Tibial nerve (tissue), 4 donors: ENCODE measurements at places on chromosomes 5 and 9.
A peak's percentile ranks its signal among the peaks of the same experiment; 100 is the strongest.

GRCh38 chr5:154860123-154860522 is 1.7 kb downstream of the CNOT8 start:
- H3K36me3 ChIP-seq, result no peaks in the 10 kb centered on the region
- no peaks in the 10 kb centered on the region for H3K27me3 ChIP-seq
- H3K27ac ChIP-seq, result no peak overlapping the region

DNA sequence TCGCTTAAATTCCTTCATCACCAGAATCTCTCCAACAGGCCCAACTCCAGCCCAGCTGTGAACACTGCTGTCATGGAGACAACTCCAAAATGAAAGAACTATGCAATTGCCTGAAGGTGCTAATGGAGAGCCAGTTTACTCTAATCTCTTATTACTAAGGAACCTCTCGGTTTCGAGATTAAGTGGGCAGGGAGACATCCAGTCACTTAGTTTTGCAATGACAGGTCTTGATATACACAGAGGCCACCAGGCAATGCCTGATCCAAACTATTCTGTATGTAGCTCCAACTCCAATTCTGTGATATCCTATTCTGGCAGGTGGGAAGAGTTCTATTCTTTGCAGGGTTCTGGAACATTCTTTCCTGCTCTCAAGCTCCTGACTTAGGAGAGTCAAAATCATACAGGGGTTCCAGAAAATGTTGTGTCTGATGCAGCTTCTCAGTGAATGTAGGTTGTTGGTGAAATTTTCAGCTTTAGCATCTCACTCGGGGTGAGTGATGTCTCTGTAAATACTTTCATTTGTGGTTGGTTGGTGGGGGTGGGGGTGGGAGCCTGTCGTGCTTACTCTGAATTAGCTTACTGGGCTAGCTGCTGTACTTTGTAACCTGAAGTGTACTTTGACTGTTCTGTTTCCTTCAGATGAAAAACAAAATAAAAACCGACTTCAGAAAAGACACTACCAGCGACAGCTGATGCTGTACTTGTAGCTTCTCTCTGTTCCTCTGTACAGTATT is 170.9 kb downstream of the PALM2AKAP2 start:
- no peak for DNase-seq
- H3K4me1 ChIP-seq, result no peaks in the 10 kb centered on the region
- no peaks in the 10 kb centered on the region for H3K36me3 ChIP-seq
- no peaks in the 10 kb centered on the region for H3K27me3 ChIP-seq
- H3K4me3 ChIP-seq, result no peak overlapping the region

DNA sequence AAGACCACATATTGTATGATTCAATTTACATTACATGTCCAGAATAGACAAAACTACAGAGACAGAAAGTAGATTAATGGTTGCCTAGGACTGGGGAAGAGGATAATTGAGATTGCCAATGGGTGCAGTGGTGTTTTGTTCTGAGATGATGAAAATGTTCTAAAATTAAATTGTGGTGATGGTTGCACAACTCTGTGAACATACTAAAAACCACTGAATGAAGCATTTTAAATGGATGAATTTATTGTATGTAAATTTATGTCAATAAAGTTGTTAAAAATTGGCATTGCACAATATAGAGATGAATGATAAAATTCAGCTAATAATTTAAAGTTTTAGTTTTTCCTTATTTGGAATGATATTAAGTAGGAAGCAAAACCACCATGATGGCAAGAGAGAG is 109.5 kb upstream of the NR4A3 start:
- no peaks in the 10 kb centered on the region for H3K4me1 ChIP-seq
- H3K27me3 ChIP-seq, result no peaks in the 10 kb centered on the region
- no peak overlapping the region for H3K27ac ChIP-seq
- DNase-seq, result no peak
- no peak overlapping the region for H3K4me3 ChIP-seq
- H3K36me3 ChIP-seq, result no peaks in the 10 kb centered on the region

- H3K36me3 ChIP-seq, result no peaks in the 10 kb centered on the region
- H3K4me3 ChIP-seq, result no peak overlapping the region
- H3K27ac ChIP-seq, result no peak overlapping the region
- no peaks in the 10 kb centered on the region for H3K27me3 ChIP-seq
- H3K4me1 ChIP-seq, result peaks cover 7% of the 10 kb centered on the region
- no peak for DNase-seq
Observed at GRCh38 chr9:5800969-5801738, 31.8 kb downstream of the ERMP1 start.

GRCh38 chr5:103207011-103207410 is 51.6 kb upstream of the MACIR start:
- no peak for DNase-seq
- no peak overlapping the region for H3K27ac ChIP-seq
- no peaks in the 10 kb centered on the region for H3K4me1 ChIP-seq
- no peak overlapping the region for H3K4me3 ChIP-seq
- H3K27me3 ChIP-seq, result no peaks in the 10 kb centered on the region

DNA sequence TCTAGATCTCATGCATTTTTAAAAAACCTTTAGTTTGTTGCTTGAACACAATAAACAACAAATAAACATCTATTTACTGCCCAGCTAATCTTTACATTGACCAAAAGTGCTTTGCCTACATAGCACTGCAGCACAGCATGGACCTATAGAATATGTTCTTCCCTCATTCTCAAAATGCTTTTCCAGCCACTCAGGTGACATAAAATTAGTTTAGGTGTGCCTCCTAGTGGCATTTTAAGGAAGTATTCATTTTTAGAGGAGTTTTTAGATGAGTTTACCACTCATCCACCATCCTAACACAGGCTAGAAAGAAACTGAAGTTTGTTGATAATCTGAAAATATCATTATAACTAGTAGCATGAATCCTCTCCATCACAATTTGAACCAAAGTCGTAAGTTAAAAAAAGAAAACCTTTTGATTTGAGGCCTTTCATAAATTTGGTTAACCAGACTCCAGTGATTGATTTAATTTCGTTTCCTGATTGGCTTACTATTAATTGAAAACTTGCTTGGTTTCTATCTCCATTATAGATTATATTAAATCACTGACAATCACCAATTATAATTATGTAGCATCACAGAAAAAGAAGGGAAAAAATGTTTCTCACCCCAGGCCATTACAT is 12.6 kb downstream of the PLGRKT start:
- no peaks in the 10 kb centered on the region for H3K4me1 ChIP-seq
- H3K27me3 ChIP-seq, result no peaks in the 10 kb centered on the region
- DNase-seq, result no peak
- H3K27ac ChIP-seq, result no peak overlapping the region
- H3K36me3 ChIP-seq, result peaks cover 25% of the 10 kb centered on the region

DNA sequence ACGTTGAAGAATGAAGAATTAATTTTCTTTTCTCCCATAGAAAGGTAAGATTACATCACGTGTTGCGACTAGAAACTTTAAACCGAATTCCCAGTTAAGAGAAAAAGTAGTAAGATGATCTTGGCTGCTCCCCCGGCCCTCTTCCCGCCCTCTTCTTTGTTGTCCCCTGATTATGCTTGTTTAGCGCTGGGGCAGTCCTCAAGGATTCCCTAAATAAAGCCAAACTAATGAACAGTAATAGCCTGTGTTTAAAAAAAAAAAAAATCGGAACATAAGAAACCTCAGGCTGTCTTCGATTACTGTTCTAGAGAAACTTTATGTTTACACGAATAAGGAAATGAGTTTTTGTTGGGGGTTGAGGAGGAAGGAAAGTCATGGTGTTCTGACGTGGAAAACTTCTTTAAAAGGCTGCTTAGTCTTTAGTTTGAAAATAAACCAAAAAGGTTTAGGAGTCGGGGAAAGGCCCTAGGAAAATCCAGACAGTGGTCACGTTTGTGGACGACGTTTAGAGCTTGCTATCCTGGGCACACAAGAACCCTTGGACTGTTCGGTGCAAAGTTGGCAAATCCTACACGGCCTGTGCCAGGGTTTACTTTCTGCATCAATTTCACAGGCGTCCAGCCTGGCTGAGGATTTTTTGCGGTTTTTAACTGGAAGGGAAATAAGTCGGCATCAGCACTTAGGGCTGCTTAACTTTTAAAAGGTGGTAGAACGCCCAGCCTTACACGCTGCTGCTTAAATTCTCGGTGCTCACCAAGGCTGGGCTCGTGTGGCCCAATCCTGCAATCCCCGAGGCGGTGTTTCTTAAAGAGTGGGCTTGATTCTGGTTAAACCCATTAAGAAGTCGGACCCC is 1.1 kb upstream of the MAT2B start:
- no peaks in the 10 kb centered on the region for H3K36me3 ChIP-seq
- H3K4me3 ChIP-seq, result peak overlapping the region; percentile 51
- H3K27ac ChIP-seq, result peak overlapping the region; percentile 95
- H3K4me1 ChIP-seq, result peaks cover 25% of the 10 kb centered on the region
- DNase-seq, result peak; percentile 47

DNA sequence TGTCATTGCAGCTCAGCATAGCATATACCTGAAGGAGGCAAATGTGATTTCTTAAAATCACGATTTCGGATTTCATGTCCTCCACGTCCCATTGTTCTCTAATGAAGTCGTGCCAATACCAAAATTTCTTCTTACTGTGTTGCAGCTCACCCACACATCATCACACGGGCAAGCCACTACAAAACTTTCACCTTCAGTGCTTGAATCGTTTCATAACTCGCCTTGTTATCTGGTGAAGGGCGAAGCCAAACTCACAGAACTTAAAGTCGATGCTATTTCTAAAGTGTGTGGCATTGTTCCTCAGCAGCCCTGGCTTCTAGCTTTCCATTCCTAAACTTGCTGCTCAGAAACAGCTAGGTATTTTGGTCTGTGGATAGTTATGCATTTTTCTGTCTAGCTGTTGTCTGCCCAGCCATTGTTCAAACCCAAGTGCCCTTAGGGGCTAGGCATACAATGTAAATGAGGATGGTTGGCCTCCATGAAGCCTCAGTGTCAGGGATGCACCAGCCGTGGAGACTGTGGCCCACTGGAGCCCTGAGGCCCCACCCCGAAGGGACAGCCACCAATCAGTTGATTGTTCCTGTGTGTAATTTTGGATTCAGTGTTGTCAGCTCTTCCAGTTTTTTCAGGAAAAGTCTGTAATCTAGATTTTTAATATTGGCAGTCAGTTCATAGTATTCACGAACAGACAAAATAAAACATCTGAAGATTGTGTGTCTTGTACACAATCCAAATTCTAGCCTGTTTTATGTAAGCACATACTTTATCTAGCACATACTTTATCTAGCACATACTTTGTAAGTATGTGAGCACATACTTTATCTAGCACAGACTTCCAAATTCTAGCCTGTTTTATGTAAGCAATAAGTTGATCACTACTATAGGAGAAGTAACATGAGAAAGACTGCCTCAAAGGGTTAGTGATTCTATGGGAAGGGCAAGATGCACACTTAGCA is 112.8 kb downstream of the DAPK1 start:
- H3K36me3 ChIP-seq, result peaks cover 2% of the 10 kb centered on the region
- no peak overlapping the region for H3K4me3 ChIP-seq
- no peak overlapping the region for H3K27ac ChIP-seq
- no peak for DNase-seq
- no peaks in the 10 kb centered on the region for H3K27me3 ChIP-seq

DNA sequence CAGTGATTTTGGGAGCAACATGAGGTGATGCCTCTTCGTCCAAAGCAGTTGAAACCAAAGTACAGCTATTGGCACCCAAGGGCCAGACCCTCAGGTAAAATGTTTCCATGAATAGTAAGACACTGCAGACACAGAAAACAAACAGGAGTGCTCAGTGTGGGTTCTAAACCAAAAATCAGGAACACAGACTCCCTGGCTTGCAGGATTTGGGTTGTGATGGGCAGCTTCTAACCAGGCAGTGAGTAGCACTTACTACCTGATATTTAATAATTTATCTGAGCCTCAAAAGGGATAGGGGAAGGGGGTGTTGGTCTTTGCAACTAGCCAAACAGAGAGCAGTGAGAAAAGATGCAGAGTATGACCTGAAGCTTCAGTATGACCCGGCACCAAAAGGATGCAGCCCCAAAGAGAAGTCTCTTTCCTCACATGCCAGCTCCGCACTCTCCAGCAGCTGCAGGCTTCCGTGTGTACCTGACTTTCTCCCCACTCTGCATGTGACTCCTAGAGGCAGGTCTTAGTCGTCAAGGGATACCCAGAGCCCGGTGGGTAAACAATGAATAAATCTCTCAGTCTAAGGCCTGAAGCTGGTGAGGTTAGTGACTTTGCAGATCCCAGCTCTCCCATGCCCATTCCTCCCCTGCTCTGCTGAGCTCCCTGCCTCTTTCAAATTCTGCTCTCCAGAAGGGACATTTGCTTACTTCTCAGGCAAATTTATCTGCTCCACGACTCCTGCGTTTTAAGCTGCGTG is 105.4 kb upstream of the SPOCK1 start:
- H3K27ac ChIP-seq, result no peak overlapping the region
- H3K4me3 ChIP-seq, result no peak overlapping the region
- H3K27me3 ChIP-seq, result peaks cover 2% of the 10 kb centered on the region
- no peak for DNase-seq
- no peaks in the 10 kb centered on the region for H3K4me1 ChIP-seq

DNA sequence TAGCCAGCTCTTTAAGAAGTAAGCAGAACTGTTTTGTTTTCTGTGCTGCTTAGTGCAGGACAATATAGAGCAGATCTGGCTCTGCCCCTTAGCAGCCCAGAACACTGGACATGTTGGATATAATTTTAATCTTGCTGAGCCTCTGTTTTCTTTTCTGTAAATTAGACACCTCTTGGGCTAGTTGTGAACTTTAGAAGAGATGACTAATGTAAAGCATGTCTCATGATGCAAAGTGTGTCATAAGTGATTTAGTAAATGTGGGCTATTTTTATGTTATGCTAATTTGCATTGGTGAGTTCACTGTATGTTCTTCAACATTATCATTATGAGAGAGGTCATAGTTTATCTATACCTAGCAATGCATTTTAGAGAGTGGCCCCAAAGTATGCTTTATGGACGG is 156.1 kb upstream of the ADAMTSL1 start:
- no peaks in the 10 kb centered on the region for H3K4me1 ChIP-seq
- H3K36me3 ChIP-seq, result no peaks in the 10 kb centered on the region
- H3K27me3 ChIP-seq, result no peaks in the 10 kb centered on the region
- no peak overlapping the region for H3K4me3 ChIP-seq

GRCh38 chr5:150301901-150302300 is 804 bp downstream of the ARSI start:
- DNase-seq, result no peak
- no peaks in the 10 kb centered on the region for H3K27me3 ChIP-seq
- no peaks in the 10 kb centered on the region for H3K36me3 ChIP-seq
- H3K4me3 ChIP-seq, result peak overlapping the region; percentile 24

DNA sequence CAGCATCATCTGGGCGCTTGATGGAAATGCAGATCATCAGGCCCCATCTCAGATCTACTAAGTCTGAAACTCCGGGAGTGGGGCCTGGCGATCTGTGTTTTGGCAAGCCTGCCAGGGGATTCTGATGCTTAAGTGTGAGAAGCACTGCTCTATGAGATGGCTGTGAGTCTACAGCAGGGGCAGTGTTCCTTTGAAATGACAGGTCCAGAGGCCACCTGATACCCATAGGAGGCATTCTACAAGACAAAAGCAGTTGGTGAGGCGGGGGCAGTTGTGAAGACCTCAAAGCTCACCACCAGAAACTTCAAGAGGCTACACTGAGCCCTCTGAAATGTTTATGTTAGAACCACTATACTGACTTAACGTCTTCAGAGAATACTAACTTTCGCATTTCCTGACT is 86.9 kb upstream of the SPATA31D4 start:
- no peak overlapping the region for H3K4me3 ChIP-seq
- DNase-seq, result no peak
- H3K4me1 ChIP-seq, result no peaks in the 10 kb centered on the region
- no peak overlapping the region for H3K27ac ChIP-seq
- H3K36me3 ChIP-seq, result no peaks in the 10 kb centered on the region
